ENCODE measurements at places on chromosomes 4 and X.
A peak's percentile ranks its signal among the peaks of the same experiment; 100 is the strongest.

DNA sequence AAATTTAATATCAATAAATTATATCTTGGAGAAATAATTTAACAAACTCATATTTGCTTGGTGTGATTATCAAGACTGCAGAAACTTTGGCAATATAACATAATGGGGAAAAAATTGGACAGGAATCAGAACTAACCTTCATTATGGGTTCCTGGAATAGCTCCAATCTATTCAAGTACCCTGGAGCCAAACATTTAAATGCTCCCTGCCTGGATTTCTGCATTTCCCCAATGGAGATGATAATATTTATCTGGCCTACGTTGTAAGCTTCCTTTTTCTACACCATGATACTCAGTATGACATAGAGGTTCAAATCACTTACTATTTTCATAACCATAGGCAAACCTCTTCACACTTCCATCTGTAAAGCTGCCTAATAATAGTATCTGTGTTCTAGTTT, 326.8 kb downstream of the TRIML1 start:
- DNase-seq, result no peak

DNA sequence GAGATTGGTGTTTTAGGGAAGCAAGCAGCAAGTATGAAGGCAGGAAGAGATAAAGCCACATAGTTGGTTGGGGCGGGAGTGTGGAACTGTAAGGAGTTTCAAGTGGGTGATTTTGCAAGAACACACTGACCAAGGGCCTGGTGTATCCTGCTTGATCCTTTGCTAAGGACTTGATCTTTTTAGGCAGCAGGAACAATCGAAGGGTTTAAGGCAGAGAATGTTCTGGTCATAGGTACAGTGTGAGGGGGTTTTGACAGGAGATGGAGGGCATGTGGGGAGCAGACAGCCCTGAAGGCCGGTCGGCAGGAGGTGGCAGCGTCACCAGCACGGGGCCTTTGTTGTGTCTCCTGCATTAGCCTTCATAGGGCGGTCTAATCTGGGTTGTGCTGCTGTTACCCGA, 54.7 kb downstream of the FAM193A start:
- DNase-seq, result no peak

- DNase-seq, result peak; percentile 41
Observed at GRCh38 chr4:18689308-18690115, 668.0 kb upstream of the LCORL start.

- no peak for DNase-seq
Observed at GRCh38 chr4:3945511-3946290, 179.5 kb downstream of the ADRA2C start.

DNA sequence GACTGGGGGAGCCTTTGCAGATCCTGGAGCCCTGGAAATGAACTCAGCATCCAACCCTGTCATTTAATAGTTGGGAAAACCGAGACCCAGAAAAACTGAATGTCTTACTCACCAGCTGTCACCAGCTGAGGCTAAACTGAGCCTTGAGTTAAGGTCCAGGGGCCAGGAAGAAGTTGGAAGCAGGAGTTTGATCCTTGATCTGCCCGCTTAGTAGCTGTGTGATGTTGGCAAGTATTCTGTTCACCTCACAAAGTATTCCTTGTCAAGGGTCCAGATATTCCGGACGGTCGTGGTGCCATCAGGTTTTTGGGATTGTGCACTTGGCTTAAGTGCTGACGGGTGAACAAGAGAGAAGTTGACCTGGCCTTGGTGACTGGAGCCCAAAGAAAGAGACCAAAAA, 30.7 kb upstream of the PROM1 start:
- no peak for DNase-seq

Measured in tibial nerve (tissue), 4 donors.